ENCODE measurements at places on chromosomes 5 and 9.

DNA sequence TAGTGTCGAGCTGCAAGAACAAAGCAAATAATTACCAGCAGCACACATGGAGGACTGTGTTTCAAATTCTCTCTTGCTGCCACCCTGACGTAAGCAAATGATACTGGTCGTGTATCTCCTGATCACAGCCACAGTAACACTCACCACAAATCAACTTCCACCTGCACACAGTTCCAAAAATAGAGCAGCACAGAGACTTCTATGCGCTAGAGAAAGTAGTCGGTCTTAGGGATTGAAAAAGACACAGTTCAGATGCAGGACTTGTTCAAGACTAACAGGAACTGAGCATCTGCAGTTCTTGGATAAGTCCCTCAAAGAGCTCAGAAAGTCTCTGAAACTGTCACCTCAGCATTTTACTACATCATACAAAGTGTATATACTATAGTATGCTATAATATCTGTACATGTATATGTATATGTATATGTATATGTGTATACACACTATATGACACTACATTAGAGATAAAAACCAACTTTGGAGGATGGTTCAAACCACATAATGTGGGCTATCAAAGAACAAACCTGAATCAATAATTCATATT lies 279.0 kb downstream of the GLIS3 start:
- no peak for DNase-seq

DNA sequence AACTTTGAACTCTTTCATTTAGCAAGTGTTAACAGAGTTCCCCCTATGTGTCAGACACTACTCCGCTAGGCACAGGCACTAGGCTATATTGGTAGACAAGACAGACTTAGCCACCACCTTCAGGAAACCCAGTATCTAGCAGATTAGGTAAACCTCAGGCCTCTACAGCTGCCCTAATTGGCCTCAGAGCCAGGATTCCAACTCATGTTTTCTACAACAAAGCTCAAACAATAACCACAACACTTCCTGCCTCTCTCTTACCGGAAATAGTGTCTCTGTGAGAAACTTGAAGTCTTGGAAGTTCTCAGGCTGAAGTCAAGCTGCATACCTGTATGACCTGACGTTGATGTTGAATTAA lies 116.6 kb upstream of the SLC44A1 start:
- peak; percentile 89 for DNase-seq

- DNase-seq = no peak
Observed at GRCh38 chr5:7540736-7541485, 145.0 kb downstream of the ADCY2 start.

- peak; percentile 35 for DNase-seq
Observed at GRCh38 chr5:178467568-178468195, 122.5 kb downstream of the COL23A1 start.

DNA sequence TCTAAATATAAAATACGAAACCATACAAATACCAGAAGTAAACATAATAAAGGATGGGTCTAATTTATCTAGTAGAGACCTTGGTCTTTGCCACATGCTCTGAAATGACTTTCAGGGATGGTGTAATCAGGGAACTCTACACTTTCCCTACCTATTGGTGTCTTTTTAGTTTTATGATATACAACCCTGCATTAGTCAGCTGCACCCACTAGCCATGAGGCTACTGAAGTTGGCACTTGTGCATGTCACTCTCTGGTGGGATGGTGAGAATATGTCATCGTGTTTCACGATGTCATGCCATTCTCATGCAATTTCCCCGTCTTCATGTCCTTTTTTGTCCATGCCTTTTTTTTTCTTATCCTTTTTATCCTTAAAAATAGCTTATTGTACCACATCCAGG lies 234.9 kb upstream of the ACTBL2 start:
- no peak for DNase-seq

DNA sequence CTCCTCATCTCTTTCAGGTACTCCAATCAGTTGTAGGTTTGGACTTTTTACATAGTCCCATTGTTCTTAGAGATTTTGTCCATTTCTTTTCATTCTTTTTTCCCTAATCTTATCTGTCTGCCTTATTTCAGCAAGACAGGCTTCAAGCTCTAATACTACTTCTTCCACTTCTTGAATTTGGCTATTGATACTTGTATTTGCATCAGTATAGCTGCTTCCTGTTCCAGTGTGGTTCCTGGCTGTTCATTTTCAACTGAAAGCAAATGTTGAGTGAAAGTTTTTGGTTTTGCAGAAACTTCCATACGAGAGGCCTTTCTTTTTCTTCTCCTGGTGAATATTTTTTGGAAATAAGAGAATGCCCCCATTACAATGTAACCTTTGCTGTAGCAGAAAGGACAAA lies 12.0 kb upstream of the IFNA1 start:
- DNase-seq = no peak
